ENCODE measurements at places on chromosomes 7 and 10.
A peak's percentile ranks its signal among the peaks of the same experiment; 100 is the strongest.

- DNase-seq: no peak
Measured at GRCh38 chr10:65042496-65042895, 1521.3 kb downstream of the REEP3 start.

GRCh38 chr7:12552876-12553275, 17.6 kb upstream of the SCIN start:
- DNase-seq: no peak

GRCh38 chr10:58937423-58937822, 239.0 kb upstream of the PHYHIPL start:
- no peak for DNase-seq

DNA sequence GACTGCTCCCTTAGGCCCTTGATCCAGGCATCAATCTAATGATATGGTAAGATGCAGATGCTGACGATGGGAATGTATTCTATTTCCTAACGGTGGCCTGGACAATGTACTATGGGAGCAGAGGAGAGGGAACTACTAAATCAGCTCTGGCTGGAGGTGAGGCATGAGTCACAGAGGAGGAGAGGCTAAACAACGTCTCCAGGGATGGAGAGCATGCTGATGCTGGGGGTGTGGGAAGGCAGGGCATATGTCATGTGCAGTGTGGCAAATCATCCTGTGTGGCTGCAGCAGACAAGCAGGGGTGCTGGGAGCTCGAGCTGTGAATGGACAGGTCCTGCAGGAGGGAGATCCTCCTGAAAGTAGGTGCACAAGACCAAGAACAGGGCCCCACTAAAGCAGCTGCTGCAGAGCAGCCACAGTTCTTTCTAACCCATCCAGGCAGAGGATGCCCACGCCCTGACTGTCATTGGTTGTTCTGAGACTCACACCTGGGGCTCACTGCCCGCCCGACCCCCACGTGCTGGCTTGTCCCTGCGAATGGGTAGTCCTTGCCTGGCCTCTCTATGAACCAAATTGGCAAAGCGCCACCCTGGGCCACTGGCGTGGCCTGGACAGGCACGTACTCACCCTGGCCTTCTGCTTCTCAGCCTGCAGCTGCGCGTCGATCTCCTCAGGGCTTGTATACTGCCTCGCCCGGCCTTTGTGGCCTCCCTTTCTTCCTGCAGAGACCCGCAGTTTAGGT, 4.0 kb downstream of the PDAP1 start:
- DNase-seq: peak; percentile 70

DNA sequence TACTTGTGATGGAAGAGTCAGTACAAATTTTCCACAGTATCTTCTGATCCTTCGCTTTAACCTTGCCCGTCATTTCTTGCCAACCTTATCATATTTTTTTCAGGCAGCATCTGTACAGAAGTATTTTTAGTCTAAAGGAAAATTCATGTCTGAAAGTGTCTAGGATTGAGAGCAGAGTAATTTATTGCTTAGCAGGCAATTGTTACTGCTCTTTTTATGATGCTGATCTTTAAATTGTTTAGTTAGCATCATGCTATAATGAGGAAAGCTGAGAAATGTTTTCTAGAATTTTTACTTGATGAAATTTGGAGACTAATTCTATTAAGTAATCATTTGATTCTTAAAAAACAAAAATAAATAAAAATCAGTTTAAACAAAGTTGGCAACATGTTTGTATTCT, 20.6 kb downstream of the KAT6B start:
- no peak for DNase-seq

- peak; percentile 3 for DNase-seq
Measured at GRCh38 chr7:32155712-32156111, 85.5 kb upstream of the PDE1C start.

DNA sequence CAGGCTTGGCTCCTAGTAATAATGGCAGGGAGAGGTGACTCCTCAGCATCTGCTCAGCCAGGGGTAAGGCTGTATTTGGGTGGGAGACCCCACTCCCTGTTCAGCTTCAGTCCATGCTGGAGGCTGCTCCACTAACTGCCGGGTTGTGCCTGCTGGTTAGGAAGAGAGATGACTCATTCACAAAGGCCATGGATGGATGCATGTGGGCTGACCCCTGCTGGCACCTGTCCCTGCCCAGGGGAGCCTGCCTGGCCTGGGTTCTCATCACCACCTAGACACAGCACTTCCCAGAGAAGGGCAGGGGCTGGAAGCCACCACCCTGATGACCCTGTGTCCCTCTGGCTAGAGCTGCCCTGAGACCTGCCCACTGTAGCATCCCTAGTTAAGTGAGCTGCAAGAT, 59.0 kb downstream of the VSTM4 start:
- DNase-seq: peak; percentile 16

DNA sequence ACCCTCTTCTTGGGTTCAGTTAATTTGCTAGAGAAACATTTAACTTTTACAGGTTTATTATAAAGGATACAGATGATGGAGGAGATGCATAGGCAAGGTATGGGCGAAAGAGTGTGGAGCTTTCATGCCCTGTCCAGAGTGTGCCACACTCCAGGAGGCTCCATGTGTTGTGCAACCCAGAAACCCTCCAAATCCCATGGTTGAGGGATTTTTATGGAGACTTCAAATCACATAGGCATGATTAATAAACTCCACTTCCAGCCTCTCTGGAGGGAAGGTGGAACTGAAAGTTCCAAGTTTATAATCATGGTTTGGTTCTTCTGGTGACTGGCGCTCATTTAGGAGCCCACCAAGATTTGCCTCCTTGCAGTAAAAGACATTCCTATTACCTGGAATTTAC, 159.9 kb downstream of the PHTF2 start:
- DNase-seq: no peak

DNA sequence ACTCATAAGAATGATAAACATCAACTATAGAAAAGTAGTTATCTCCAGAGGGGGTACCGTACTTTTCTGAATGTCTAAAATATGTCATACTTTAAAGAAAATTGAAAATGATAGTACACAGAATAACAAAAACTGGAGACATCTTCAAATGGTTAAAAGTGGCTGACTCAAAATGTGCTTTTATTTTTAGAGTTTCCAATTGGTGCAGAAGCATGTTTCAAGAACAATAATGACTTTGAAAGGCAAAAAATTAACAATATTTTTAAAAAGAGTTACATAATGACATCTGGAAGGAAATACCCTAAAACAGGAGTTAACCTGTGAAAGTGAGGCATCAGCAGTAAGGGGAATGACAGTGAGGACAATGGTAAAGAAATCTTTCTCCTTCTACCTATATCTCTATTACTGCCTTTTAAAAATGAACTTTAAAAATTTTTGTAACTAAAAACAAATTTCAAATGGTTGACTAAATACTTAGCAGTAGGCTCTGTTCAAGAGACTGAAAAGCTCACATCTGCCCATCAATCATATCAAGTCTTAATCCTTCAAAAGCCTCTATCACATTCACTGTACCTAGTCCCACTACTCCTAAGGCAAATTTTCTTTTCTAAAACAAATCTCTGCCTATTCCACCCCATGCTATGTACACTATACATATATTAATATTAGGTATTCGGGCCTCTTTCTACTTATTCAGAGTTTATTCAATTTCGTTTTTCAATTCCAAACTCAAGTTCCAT, 3.0 kb downstream of the ASZ1 start:
- no peak for DNase-seq

GRCh38 chr7:41445432-41445831, 257.5 kb downstream of the INHBA start:
- no peak for DNase-seq

DNA sequence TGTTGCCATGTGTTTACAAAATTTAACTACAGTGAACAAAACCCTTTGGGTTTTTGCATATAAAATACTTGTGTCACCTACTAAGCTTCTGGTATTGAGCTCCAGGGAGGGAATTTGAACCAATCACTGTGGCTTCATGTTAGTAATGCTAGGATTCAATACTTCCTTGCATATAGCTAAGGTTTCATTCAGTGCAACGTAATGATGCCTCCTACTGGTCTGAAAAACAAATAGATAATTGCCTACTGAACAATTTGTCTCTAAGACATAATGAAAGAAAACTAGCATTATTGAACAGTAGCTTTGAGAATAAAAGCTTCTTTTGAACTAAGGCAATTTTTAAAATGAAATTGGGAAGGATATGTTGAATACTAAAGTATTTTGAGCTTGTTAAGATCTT, 244.4 kb downstream of the ZWINT start:
- no peak for DNase-seq

GRCh38 chr7:96016735-96017134, 244.4 kb downstream of the DYNC1I1 start:
- peak; percentile 10 for DNase-seq

GRCh38 chr7:139355320-139355719, 4.4 kb upstream of the LUC7L2 start:
- peak; percentile 32 for DNase-seq

- DNase-seq: no peak
Measured at GRCh38 chr7:76206633-76207032, 4.9 kb downstream of the SRRM3 start.

DNA sequence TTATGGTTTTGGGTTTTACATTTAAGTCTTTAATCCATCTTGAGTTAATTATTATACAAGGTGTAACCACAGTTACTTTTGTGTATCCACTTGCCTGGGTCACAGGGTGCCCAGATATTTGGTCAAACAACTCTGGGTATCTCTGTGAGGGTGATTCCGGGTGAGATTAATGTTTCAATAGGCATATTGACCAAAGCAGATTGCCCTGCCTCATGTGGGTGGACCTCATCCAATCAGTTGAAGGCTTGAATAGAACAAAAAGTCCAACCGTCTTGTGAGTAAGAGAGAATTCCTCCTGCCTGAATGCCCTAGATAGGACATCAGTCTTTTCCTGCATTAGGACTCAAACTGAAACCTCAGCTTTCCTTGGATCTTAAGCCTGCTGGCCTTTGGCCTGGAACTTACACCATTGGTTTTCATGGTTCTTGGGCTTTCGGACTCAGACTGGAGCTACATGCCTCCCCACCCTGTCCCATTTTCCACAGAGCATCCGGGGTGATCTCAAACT, 68.9 kb upstream of the ST8SIA6 start:
- DNase-seq: no peak

- no peak for DNase-seq
Measured at GRCh38 chr7:106420210-106420609, 135.4 kb upstream of the NAMPT start.

DNA sequence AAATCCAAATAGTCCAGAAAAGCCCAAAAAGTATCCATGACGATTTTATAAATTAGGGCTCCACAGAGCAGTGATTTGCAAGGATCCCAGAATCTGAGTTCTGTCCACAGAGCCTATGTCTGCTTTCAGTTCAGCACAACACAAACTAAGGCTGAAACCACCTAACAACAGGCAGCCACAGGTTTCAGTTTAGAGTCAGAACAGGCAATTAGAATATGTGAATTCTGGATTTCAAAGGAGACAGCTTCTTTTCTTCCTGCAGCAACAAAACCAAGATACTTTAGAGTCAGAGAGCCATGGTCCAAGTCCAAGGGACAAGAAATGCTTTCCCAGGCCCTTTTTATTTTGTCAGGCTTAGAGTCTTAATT, 23.6 kb downstream of the IFIT3 start:
- DNase-seq: no peak

- peak; percentile 49 for DNase-seq
Measured at GRCh38 chr10:111974325-111974724, 209.2 kb downstream of the GPAM start.

GRCh38 chr7:2295936-2296620, 18.2 kb downstream of the SNX8 start:
- DNase-seq: no peak

DNA sequence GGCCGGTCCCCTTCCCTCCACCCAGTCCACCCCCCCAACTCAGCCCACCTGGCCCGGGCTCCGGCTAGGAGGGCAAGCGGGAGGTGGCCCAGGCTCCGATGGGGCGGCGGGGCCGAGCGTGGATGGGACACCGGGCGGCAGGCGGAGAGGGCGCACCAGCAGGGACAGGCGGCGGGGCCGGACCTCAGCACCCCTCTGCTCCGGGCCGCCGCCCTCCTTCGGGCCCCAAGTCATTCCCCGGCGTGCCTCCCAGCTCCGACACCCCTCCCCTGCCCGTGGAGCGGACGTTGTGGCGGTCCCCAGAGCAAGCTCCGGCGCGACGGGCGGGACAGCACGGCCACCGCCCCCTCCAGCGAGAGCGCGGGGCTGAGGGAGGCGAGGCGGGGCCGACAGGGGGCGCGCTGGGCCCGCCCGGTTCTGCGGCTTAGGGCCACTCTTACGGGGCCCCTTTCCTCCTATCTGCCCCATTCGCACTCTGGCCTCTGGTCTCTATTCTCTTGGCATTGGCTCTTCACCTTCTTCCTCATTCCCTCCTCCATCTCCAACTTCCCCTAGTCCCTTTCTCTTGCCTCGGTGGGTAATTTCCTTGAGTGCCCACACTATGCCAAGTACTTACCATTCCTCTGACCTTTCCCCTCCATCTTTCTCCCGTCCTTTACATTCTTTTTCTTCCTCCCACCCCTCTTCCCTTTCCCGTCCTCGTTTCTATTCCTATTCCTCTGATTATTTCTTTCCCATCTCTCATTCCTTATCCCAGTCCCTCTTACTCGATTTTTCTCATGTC, 701 bp upstream of the GBX1 start:
- no peak for DNase-seq

- DNase-seq: no peak
Measured at GRCh38 chr10:131146790-131147189, 164.7 kb downstream of the TCERG1L start.

DNA sequence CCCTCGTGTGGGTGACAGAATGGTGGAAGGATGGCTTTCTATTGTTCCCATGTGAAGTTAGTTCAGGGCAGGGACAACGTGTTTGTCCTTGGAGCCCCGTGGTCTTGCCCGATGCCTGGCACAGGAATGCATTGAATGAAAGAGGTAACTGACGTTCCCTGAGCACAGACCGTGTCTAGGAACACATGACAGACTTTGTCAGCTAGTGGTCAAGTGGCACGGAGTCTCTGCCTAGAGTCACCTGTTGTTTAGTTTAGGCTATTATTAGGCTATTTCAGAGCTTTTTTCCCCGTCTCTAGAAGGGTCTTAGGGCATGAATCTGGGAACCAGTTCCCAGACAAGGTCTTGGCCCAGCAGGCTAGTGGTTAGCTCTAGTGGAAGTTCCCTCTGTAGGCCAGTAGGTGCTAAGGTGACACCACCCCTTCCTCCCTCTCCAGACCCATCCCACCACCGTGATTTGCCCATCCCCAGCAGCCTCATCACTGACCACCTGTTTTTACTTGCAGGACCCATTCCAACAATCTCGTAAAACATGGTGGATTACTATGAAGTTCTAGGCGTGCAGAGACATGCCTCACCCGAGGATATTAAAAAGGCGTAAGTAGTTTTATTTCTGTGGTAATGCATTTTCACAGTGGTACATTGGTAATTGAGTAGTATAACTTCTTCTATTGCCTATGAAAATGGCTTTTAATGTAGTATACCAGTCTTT, 21.4 kb downstream of the DNAJB6 start:
- peak; percentile 22 for DNase-seq

DNA sequence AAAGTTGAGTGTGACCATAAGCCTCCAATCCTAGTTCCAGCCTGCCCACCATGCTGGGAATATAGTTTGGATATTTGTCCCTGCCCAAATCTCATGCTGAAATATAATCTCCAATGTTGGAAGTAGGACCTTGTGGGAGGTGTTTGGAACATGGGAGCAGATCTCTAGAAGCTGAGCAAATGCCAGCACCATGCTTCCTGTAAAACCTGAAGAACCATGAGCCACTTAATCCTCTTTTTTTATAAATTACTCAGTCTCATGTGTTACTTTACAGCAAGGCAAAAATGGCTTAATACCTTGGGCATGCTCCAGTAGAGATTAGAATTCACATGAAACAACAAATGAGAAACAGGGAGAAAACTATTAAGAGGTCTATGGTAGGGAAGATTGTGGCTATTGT, 27.2 kb downstream of the STEAP1 start:
- no peak for DNase-seq

- no peak for DNase-seq
Measured at GRCh38 chr10:132537684-132538001, at the start of gene INPP5A. INPP5A (plus strand) TSS chr10:132537787; CDS start chr10:132538097, 310 bp downstream.

GRCh38 chr10:62946278-62946677, 130.1 kb upstream of the EGR2 start:
- no peak for DNase-seq

Measured in LHCN-M2 (cell line).